ENCODE measurements at places on chromosomes 3 and 15. TPM values are rescaled to one million over a fixed set of nuclear protein-coding genes. Genes with fewer than 3 reads are reported as not detected.

Gene RFX7
- total RNA-seq = 0.98 TPM

Gene MORF4L1
- 495 TPM for total RNA-seq

Gene SUSD5
- not detected for total RNA-seq

Gene SLC6A11
- not detected for total RNA-seq

Gene STRA6
- total RNA-seq = 17.7 TPM

Gene NECTIN3
- 34.3 TPM for total RNA-seq

Gene GCNT3
- 5.9 TPM for total RNA-seq

Gene ALG1L2
- not detected for total RNA-seq
